ENCODE measurements at places on chromosomes 11 and 22.
A peak's percentile ranks its signal among the peaks of the same experiment; 100 is the strongest.

GRCh38 chr11:67450796-67451657, 1.5 kb downstream of the GPR152 start:
- no peak for DNase-seq

- DNase-seq: no peak
These were observed 13.8 kb downstream of the LIF start for GRCh38 chr22:30232716-30233218.

DNA sequence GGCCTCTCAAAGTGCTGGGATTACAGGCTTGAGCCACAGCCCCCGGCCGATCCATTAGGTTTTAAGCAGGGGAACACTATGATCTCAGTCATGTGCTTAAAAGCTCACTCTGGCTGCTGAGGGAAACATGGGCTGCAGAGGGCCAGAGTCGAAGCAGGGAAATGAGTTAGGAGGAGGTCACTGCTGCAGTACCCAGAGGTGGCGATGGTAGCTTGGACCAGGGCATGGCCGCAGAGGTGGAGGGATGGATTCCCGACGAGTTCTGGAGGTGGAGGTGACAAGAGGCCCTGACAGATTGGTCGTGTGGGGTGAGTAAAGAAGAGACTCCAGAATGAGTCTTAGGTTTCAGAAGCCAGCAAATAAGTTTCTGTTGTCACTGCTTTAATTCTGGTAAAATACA, 54.4 kb upstream of the INCENP start:
- peak; percentile 47 for DNase-seq

DNA sequence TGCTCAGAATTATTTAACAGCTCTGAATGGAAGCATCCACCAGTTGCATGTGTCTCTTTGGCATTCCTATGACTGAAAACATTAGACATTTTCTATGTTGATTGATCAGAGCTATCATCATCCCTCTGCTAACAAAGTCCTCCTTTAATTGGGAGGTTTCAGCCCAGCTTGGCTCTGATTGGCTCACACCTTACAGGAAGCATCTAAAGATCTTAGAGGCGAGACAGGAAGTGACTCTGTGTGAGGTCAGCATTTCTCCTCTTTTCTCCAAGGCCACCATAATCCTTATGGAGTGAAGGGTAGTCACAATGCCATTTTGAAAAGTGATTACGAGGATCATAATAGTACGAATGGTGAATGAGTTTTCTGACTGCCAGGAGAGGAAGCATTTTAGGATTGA, 260.8 kb downstream of the MIAT start:
- no peak for DNase-seq

DNA sequence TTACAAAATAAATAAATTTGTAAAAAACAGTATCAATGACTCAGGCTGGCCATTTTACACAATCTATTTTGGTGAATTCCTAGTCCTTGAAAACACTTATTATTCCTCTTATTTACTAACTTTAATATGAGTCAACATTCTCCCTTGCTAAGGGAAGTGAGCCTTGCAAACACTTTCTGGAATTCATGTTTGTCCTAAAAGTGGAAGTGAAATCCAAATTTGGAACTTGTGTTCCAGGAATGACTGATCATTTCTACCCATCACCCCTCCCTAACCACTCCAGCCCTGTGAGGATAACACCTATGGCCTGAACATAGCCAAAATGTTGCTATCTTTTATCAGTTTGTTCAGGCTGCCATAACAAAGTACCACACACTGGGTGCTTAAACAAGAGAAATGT, 83.1 kb downstream of the OR5AK2 start:
- no peak for DNase-seq
